ENCODE measurements at places on chromosomes 5 and 9.

GRCh38 chr9:109314011-109314531 is 6.8 kb downstream of the EPB41L4B start:
- no peak for DNase-seq

DNA sequence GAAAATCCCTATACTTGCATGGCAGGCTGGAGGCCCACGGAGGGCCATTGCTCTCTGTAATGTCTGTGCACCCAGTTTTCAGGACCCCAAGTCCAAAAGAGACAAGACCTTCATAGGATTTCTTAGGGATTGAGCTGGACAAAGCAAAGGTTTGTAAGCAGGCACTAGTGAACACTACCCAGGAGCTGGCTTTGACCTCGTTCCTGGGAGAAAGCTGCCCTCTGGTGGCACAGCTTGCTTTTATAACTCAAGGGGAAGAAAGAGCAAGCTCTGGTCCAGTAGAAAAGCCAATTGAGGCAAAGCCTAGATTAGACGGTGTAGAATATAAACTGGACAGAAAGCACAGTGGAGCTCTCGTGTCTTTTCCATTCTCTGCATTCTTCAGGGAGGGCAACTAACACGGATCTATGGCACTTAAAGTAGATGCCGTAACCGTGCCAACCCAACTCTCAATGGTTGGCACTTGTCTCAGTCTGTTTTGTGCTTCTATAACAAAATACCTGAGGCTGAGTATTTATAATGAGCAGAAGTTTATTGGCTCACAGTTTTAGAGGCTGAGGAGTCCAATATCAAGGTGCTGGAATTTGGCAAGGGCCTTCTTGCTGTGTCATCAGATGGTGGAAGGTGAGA is 7.9 kb downstream of the GABRP start:
- DNase-seq, result peak; percentile 82

GRCh38 chr9:134039386-134040175 is 14.3 kb downstream of the BRD3OS start:
- no peak for DNase-seq

DNA sequence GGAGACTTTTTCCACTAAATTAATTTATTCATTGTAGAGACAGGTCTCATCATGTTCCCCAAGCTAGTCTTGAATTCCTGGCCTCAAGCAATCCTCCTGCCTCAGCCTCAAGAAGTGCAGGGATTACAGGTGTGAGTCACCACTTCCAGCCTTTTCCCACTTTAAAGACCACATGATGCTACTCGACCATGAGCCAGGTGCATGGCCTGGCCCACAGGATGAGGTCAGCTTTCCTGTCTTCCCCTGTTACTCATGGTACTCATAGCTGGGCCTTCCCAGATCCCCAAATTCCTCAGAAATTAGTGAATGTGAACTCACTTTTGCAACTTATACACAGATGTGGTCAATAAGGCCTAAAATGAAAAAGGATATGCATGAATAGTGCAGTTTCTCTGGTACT is 395.9 kb downstream of the SEMA5A start:
- no peak for DNase-seq

DNA sequence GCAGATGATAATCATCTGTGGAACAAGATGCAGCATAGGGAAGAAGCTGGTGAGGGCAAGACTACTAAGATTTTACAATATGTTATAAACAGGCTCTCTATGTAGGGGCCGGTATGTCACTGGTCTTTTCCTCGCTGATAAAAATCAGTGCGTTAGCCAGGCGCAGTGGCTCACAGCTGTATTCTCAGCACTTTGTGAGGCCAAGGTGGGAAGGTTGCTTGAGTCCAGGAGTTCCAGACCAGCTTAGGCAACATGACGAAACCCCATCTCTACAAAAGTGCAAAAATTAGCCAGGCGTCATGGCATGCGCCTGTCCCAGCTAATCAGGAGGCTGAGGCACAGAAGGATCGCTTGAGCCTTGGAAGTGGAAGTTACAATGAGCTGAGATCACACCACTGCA is 135.9 kb downstream of the TUSC1 start:
- DNase-seq, result no peak

GRCh38 chr5:40687321-40687720 is 7.6 kb downstream of the PTGER4 start:
- no peak for DNase-seq

DNA sequence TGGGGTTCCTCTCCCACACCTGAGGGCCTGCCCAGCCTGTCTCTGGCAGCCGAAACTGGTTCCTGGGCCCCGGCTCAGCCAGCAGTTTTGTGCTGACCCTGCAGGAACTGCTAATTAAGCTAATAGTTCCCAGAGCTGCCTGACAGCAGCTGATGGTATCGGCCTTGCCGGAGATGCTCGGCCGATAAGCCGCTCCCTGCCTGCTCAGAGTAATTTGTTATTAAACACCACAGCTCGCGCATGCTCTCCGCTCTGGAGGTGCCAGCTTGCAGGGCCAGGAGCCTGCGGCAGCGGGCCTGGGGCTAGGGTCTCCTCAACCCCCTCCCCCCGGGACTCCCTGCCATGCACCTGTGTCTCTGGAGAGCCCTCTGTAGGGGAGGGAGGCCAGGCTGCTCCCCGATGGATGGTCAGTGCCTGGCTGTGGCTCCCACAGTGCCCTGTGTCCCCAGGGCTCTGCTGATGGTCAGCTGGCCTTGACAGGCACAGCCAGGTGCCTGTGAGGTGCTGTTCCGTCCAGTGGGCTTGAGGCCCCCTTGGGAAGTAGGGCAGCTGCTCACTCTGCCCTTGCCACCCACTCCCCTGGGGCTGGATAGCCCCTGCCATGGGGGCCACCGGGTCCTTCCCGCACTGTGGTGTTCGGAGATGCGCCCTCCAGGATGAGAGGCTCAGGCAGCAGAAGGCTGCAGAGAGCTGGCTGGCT is 41.7 kb downstream of the RXRA start:
- DNase-seq, result no peak

- no peak for DNase-seq
Observed at GRCh38 chr5:50715001-50715400, 48.6 kb downstream of the PARP8 start.

DNA sequence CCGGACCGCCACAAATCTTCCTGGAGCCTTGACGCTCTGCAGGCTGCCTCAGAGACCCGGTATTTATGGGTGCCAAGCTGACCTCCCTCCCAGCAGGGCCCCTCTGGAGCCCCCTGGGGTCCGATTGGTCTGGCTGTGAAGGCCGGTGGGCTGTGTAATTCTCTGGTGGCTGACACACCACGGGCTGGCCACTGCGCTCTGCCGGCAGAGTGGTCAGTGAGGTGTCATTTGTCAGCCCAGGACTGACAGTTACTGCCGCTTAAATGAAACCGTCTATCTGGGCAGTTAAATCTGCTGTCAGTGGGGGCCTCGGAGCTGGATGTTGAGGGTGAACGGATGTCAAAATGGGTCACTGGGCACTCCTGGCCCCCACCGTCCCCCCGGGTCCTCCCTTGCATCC is 10.7 kb downstream of the NR5A1 start:
- DNase-seq, result no peak

- DNase-seq, result no peak
Observed at GRCh38 chr5:138706655-138707480, 46.4 kb upstream of the CTNNA1 start.

GRCh38 chr5:31763424-31763823 is 124.5 kb downstream of the PDZD2 start:
- no peak for DNase-seq

DNA sequence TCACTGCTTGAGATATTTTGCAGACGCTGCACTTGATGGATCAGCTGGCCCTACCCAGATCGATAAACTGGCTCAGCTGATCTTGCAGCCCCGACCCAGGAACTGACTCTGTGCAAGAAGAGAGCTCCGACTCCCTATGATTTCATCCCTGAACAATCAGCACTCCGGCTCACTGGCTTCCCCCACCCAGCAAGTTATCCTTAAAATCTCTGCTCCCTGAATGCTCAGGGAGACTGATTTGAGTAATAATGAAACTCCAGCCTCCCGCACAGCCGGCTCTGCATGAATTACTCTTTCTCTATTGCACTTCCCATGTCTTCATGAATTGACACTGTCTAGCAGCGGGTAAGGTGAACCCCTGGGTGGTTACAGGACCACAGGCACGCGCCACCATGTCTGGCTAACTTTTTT is 16.9 kb upstream of the NANS start:
- DNase-seq, result no peak

GRCh38 chr9:128892221-128892921 is 10.4 kb downstream of the LRRC8A start:
- DNase-seq, result peak; percentile 88

DNA sequence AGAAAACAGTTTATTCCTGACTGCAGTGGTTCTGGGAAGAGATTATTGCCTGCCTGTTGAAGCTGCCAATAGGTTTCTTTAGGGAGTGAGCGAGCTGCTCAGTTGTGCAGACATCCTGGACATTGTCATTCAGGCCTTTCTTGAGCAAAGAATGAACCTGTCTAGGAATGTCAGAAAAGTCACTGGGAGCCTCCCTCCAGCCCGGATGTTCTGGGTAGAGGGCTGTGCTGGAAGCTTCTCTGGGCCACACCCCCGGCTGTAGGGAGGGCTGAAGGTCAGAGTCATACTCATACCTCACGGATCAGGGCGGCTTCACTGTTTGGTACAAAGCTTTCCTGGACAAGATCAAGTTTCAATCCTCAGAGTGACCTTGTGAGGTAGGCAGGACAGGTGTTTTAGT is 33.4 kb upstream of the TBC1D2 start:
- no peak for DNase-seq

DNA sequence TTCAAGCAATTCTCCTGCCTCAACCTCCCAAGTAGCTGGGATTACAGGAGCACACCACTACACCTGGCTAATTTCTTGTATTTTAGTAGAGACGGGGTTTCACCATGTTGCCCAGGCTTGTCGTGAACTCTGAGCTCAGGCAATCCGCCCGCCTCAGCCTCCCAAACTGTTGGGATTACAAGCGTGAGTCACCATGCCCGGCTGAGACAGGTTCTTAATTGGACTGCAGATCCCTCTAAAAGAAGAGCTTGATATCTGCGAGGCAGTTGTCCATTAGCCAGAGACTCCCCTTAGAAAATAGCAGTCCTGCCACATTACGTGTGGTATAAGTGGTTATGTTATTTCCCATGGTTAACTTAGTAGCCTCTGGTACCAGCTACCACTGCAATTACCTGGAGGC is 46.6 kb upstream of the NPR3 start:
- DNase-seq, result no peak

- DNase-seq, result no peak
Observed at GRCh38 chr5:86979811-86980411, 287.8 kb upstream of the RASA1 start.
